Activated CD8-positive, alpha-beta memory T cell treated with anti-CD3 and anti-CD28 coated beads for 1 hour (primary cell): ENCODE measurements at places on chromosomes 16 and 17.

DNA sequence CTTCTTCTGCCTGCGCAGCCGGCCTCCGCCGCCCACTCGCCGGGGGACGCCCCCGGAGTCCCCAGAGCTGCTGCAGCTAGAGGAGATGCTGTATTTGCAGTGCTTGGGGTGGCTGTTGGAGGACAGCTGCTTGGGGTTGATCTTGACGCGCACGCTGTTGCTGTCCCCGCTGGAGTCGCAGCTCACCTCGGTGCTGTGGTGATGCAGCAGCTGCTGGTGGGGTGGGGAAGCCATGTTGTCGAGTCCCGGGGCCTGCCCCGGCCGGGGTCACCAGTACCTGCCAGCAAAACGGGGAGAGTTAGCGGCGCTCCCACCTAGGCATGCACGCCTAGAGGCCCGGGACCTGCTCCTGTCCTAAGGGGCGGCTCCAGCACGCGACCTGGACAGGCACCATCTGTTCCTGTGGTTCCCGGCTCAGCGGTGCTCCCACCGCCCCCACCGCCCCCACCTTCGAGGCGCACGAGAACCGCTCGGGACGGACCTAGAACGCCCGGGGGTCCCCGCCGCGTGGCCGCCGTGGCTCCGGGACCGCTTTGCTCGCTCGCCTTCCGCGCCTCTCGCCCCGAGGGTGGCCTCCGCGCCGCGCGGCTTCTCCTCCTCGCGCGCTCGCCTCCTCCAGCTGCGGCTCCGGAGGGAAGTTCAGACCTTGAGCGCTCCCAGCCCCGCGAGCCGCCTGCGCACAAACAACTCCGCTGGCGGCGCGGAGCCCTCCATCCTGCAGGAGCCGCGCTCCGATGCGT is 863 bp downstream of the ADCY9 start:
- DNase-seq: peak; percentile 36

GRCh38 chr17:1644493-1645206 is 882 bp downstream of the SCARF1 start:
- DNase-seq: no peak

DNA sequence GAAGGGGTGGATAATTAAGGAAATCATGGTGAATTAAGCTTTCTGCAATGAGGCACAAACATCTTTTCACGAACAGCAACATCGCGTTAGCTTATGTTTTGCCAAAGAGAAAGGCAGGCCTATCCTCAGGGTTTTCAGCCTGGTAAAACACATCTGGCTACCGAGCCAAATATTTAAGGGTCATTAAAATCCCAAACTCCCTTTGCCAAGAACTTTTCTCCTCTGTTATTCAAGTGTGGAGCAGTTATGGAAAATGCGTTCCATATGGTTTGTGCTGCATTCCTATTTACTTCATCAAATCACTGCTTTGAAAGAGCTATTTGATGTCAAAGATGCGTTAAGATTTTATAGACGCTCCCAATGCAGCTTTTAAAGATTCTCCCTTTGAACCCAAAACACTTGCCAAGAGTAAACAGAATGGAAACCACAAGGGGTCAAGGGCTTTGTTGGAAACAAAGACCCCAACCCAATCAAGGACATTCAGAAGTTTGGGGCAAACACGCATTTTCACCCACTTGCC is 308.3 kb upstream of the CDH5 start:
- no peak for DNase-seq

- DNase-seq: no peak
These were observed 8.4 kb upstream of the PPP1R1B start for GRCh38 chr17:39618246-39618913.

- no peak for DNase-seq
These were observed 176.8 kb upstream of the ASIC2 start for GRCh38 chr17:33469911-33470310.

- no peak for DNase-seq
These were observed 7.6 kb downstream of the ADCY7 start for GRCh38 chr16:50273888-50274325.

DNA sequence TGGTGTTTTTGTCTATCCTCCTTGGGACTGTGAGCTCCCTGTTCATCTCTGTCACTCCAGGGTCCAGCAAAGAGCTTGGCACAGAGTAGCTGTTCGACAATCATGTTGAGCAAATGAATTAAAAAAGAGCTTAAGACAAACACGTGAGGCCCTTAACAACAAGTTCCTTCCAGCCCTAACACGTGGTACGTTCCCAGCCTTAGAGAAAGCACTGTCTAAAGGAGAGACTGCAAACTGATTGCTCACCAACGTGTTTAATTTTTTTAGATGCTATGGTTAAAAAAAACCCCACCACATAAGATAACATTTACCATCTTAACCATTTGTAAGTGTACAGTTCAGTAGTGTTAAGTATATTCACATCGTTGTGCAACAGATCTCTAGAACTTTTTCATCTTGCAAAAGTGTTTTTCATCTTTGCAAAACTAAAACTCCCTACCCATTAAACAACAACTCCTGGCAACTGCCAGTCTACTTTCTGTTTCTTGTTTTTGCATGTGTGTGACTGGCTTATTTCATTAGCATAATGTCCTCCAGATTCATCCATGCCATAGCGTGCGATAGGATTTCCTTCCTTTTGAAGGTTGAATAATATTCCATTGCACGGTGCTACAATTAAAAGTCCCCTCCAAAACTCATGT is 28.2 kb downstream of the LAT start:
- no peak for DNase-seq

- DNase-seq: no peak
These were observed 62.0 kb upstream of the CRHR1 start for GRCh38 chr17:45722161-45722560.

DNA sequence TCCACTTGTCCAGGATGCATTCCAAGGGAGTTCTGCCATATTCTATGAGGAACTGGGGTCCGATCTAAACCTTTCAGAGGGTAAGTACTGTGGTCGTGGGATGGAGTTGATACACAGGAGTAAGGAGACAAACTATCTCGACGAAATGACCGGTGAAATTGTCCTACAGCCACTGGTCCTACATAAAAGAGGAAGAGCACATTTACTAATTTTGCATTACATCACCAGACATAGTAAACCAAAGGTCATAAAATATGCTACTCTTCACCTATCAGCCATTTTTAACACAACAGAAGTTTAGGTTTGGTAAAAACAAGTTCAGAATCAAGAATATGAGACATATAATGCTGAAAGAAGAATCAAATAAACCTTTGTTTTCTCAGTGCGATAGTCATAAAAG is 8.1 kb downstream of the HSF5 start:
- DNase-seq: no peak

- no peak for DNase-seq
These were observed 33.1 kb upstream of the DDX52 start for GRCh38 chr17:37676115-37676925.

- no peak for DNase-seq
These were observed 988 bp downstream of the RAP1GAP2 start for GRCh38 chr17:2797226-2797625.

DNA sequence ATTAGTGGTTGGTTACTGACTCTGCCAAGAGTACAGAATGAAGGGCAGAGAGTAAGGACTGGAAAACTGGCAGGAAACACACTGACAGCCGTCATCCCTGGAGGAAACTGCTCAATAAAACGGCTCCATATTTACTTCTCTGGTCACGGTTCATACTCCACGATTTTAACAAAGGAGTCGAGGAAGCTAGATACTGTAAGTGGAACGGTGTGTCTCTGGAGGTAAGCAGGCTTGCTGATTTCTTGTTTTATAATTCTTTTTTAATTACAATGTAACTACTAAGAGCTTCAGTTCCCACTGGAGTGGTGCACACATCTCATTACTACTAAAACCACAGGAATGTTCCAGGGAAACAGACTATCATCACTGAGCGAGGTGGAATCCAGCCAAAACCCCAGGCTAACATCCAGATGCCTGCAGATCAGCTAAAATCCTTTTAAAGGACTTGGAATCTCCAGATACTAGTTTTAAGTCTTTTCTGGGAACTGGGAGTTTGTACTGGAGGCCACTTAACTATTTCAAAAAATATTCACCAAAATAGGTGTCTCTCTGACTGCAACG is 17.8 kb downstream of the SERPINF1 start:
- DNase-seq: no peak

DNA sequence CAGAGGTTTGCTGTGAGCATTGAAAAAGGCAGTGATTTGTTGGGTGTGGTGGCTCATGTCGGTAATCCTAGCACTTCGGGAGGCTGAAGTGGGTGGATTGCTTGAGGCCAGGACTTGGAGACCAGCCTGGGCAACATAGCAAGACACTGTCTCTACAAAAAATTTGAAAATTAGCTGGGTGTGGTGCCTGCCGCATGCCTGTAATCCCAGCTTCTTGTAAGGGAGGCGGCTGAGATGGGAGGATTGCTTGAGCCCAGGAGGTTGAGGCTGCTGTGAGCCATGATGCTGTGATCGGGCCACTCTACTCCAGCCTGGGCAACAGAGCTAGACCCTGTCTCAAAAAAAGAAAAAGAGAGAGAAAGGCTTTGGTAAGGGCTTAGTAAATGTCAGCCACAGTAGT is 7.0 kb upstream of the NPIPB2 start:
- DNase-seq: no peak

DNA sequence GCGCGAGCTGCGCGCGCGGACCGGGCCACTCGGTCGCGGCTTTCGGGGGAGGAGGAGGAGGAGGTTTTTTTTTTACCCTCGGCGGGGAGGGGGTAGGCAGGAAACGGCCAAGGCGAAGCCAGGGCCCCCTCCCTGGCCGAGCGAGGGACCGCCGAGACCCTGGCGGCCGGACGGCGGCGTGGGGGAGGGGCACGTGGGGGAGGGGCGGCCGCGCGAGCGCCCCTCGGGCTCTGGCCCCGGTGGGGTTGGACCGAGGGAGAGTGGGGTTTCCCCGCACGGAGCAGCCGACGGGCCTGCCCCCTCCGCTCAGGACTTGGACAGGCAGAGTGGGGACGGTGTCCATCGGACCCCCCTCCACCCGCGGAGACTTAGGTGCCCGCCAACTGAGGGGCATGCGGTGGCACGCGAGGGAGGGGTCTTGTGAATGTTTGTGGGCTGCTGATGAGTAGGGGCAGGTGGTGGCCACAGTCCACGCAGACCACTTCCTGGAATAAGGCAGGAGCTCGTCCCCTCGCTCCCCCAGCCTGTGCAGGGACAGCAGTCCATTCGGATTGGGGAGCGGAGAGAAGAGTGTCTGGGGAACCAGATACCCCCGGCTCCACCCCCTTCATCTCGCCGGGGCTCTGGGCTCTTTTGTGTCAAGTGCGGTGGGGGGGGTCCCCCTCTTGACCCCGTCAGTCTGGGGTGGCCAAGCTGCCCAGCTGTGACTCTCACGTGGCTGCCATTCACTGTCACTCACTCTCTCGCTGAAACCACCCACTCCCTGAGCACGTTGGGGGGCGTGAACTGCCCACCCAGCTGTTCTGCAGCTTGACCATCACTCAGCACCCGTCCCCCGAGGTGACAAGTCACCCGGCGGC is 3.0 kb upstream of the CHD3 start:
- DNase-seq: peak; percentile 34

GRCh38 chr16:85514295-85514597 is 98.9 kb upstream of the GSE1 start:
- DNase-seq: no peak

DNA sequence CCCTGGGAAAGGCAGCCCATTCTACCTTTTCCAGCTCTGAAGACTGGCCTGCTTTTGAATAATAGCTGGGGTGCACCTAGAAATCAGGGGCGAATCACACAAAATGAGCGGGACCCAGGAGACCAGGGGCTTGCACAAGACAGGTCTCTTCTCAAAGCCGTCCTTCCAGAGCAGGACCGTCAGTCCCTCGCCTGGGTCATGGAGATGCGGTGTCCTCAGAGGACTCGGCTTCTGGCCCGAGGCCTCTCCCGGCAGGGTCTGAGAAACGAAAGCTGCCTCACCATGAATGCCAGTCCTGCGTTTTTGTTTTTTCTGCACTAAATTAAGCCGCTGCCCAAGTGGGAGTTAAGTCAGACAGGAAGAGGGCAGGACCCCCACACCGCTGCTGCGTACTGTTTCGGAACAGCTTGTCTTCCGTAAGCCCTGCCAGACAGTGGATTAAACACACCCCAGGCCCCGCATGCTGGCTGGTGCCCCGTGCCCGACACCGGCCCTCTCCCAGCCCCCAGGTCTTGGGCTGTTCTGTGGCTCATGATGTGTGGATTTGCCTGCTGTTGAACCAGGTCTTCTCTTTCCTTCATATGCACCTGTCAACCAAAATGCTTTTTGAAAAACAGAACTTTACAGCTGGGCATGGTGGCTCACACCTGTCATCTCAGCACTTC is 142.1 kb upstream of the RPH3AL start:
- no peak for DNase-seq
